ENCODE measurements at places on chromosomes 3 and 15.

GRCh38 chr3:23576379-23576959 lies 229.3 kb upstream of the UBE2E1 start:
- no peak for DNase-seq

- DNase-seq, result no peak
Measured at GRCh38 chr3:16999161-16999560, 114.4 kb downstream of the PLCL2 start.

DNA sequence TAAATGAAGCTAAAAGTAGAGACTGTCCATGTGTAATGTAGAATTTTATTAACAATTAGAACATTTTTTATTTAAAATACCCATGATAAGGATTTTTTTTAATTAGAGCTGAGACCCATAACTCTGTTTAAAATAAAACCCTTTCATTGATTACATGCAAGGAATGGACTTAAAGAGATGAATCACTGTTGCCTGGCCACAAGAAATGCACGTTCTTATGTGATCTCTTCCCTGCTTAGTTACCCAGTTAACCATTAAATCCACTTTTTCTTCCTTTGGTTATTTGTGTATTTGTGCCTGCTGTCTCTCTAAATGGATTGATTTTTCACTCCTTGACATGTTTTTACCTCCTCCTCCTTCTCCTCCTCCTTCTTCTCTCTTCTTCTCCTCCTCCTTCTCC lies 83.3 kb upstream of the SLITRK3 start:
- DNase-seq, result no peak

- DNase-seq, result peak; percentile 56
Measured at GRCh38 chr3:122004991-122005565, 17.0 kb downstream of the ILDR1 start.

DNA sequence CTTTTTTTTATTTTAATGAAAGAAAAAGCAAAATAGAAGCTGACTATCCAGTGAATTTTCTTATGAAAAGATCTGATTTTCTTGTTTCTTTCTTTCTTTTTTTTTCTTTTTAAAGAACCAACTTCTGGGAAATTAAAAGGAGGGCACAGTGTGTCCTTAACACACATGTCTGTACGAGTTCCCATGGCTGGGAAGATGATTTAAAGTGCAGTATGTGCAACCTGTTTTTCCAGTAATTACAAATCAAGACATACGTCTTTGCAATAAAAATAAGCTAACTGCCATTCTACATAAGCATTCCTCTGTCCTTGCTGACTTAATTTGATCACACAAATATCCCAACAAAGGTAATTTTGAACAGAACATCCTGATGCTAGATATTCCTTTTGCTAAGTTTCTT lies 416.1 kb downstream of the ROBO1 start:
- no peak for DNase-seq

- DNase-seq, result peak; percentile 38
Measured at GRCh38 chr15:92937901-92938300, 37.8 kb downstream of the CHD2 start.

GRCh38 chr3:46098319-46098761 lies 71.1 kb upstream of the XCR1 start:
- peak; percentile 83 for DNase-seq

- DNase-seq, result no peak
Measured at GRCh38 chr3:148643389-148643840, 54.3 kb upstream of the AGTR1 start.

DNA sequence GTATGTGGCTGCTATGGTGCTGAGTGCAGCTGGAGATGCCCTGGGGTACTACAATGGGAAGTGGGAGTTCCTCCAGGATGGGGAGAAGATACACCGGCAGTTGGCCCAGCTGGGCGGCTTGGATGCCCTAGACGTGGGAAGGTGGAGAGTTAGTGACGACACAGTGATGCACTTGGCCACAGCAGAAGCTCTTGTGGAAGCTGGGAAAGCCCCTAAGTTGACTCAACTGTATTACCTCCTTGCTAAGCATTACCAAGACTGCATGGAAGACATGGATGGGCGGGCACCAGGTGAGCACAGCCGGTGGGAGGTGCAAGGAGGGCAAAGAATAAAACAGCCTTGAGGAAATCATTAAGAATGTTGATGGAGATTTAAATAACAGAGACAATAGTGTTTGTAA lies 2.9 kb downstream of the ADPRH start:
- DNase-seq, result no peak

DNA sequence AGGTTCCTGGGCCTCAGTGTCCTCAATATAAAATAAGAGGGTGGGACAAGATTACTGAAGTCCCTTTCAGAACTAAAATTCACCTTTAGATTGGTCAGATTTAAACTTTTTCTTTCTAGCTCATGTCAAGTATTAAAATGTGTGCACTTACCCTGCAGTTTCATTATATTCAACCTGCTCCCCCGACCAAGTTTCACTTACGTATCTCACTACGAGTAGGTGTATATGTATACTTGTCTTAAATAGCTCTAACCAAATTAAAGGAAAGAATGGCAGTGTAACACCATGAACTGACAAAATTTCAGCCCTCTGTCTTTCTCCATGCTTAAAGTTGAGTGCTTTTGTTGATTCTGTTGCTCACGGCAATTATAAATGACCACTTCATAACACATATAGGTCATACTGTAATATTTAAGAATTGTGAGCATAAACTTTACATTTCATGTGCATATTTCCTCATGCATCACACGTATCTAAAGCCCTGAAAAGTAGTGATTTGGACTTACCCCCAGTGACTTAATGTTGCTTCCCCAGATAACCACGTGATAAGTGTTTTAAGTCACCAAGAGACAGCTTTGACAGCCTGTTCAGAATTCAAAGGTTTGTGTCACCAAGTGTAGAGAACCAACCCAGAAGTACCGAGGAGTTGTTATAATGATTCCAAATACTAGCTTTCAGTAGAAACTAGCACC lies 70.0 kb downstream of the PGPEP1L start:
- no peak for DNase-seq

- no peak for DNase-seq
Measured at GRCh38 chr15:39896101-39896500, 24.0 kb downstream of the GPR176 start.

- DNase-seq, result no peak
Measured at GRCh38 chr3:52983828-52984227, 62.0 kb downstream of the SFMBT1 start.

Data from KBM-7 (cell line).